IMR-90 (cell line): ENCODE measurements at places on chromosomes 11 and 22.

GRCh38 chr11:37786214-37786755 is 1188.2 kb upstream of the RAG2 start:
- peaks cover 5% of the 10 kb centered on the region; the same call in 1 of the 2 replicates for H3K4me1 ChIP-seq
- no peak overlapping the region; the same call in 1 of the 2 replicates for H3K27ac ChIP-seq
- H3K4me3 ChIP-seq = no peak overlapping the region
- no peaks in the 10 kb centered on the region for H3K27me3 ChIP-seq
- peak; percentile 74 for DNase-seq
- no peaks in the 10 kb centered on the region for H3K36me3 ChIP-seq

GRCh38 chr11:134460881-134461280 is 48.8 kb upstream of the B3GAT1 start:
- H3K27ac ChIP-seq = no peak overlapping the region
- H3K27me3 ChIP-seq = no peaks in the 10 kb centered on the region

GRCh38 chr11:61142424-61142823 is 18.8 kb downstream of the VPS37C start:
- H3K4me3 ChIP-seq = no peak overlapping the region
- H3K4me1 ChIP-seq = peaks cover 9% of the 10 kb centered on the region
- no peaks in the 10 kb centered on the region for H3K27me3 ChIP-seq
- peak; percentile 63 for DNase-seq
- peaks cover 5% of the 10 kb centered on the region; the same call in 1 of the 2 replicates for H3K36me3 ChIP-seq
- H3K27ac ChIP-seq = no peak overlapping the region

DNA sequence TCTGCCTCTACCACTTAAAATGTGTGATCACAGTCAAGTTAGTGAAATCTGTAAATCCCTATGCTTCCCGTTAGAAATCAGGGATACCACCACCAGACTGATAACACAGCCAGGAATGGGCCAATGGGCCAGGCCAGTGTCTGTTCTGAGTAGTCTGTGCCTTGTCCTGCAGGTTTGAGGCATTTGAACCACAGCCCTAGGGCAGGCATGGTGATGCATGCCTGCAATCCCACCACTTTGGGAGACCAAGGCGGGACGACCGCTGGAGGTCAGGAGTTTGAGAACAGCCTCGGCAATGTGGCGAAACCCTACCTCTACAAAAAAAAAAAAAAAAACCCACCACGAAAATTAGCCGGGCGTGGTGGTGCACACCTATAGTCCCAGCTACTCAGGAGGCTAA is 12.1 kb upstream of the AHNAK start:
- DNase-seq = no peak
- peaks cover 32% of the 10 kb centered on the region for H3K4me1 ChIP-seq
- peaks cover 26% of the 10 kb centered on the region for H3K36me3 ChIP-seq
- H3K4me3 ChIP-seq = no peak overlapping the region
- no peak overlapping the region for H3K27ac ChIP-seq
- H3K27me3 ChIP-seq = no peaks in the 10 kb centered on the region

GRCh38 chr11:65280646-65281045 is 18.9 kb downstream of the POLA2 start:
- 0 out of 2 replicates have a peak overlapping the region, but pooled peaks have one; percentile 25 for H3K27ac ChIP-seq
- no peak overlapping the region for H3K4me3 ChIP-seq
- peaks cover 21% of the 10 kb centered on the region for H3K4me1 ChIP-seq
- H3K36me3 ChIP-seq = peaks cover 16% of the 10 kb centered on the region

GRCh38 chr11:27431808-27432207 is 40.8 kb downstream of the LGR4 start:
- peaks cover 4% of the 10 kb centered on the region for H3K4me1 ChIP-seq
- no peaks in the 10 kb centered on the region for H3K27me3 ChIP-seq
- H3K4me3 ChIP-seq = no peak overlapping the region
- H3K36me3 ChIP-seq = no peaks in the 10 kb centered on the region
- DNase-seq = no peak

GRCh38 chr11:129969920-129970319 is 32.7 kb downstream of the PRDM10 start:
- no peak overlapping the region for H3K4me3 ChIP-seq
- 0 out of 2 replicates have a peak, but pooled peaks cover 2% of the 10 kb centered on the region for H3K4me1 ChIP-seq
- no peak overlapping the region for H3K27ac ChIP-seq
- no peak for DNase-seq

GRCh38 chr11:66328031-66328301 is 8.3 kb downstream of the RIN1 start:
- no peak overlapping the region for H3K4me3 ChIP-seq
- peak overlapping the region; percentile 95 for H3K27ac ChIP-seq
- H3K4me1 ChIP-seq = peaks cover 43% of the 10 kb centered on the region
- H3K27me3 ChIP-seq = no peaks in the 10 kb centered on the region
- no peak for DNase-seq

- H3K27ac ChIP-seq = no peak overlapping the region
- H3K27me3 ChIP-seq = no peaks in the 10 kb centered on the region
- DNase-seq = no peak
- H3K4me3 ChIP-seq = no peak overlapping the region
- no peaks in the 10 kb centered on the region for H3K4me1 ChIP-seq
These were observed 13.2 kb downstream of the OOSP3 start for GRCh38 chr11:59891781-59892181.

- H3K27me3 ChIP-seq = peaks cover 86% of the 10 kb centered on the region
- H3K4me3 ChIP-seq = no peak overlapping the region
These were observed 809 bp downstream of the PDE2A start for GRCh38 chr11:72673284-72673942.

- no peaks in the 10 kb centered on the region for H3K27me3 ChIP-seq
- H3K4me1 ChIP-seq = no peaks in the 10 kb centered on the region
- H3K4me3 ChIP-seq = no peak overlapping the region
These were observed 433.3 kb downstream of the BUD13 start for GRCh38 chr11:116339306-116340098.

- H3K27me3 ChIP-seq = no peaks in the 10 kb centered on the region
- H3K27ac ChIP-seq = no peak overlapping the region
- no peak overlapping the region for H3K4me3 ChIP-seq
- no peaks in the 10 kb centered on the region for H3K36me3 ChIP-seq
These were observed 401.3 kb upstream of the FAT3 start for GRCh38 chr11:91823252-91823830.

GRCh38 chr11:83914995-83915394 is 628.8 kb upstream of the CCDC90B start:
- DNase-seq = no peak
- H3K36me3 ChIP-seq = no peaks in the 10 kb centered on the region
- no peak overlapping the region for H3K27ac ChIP-seq

DNA sequence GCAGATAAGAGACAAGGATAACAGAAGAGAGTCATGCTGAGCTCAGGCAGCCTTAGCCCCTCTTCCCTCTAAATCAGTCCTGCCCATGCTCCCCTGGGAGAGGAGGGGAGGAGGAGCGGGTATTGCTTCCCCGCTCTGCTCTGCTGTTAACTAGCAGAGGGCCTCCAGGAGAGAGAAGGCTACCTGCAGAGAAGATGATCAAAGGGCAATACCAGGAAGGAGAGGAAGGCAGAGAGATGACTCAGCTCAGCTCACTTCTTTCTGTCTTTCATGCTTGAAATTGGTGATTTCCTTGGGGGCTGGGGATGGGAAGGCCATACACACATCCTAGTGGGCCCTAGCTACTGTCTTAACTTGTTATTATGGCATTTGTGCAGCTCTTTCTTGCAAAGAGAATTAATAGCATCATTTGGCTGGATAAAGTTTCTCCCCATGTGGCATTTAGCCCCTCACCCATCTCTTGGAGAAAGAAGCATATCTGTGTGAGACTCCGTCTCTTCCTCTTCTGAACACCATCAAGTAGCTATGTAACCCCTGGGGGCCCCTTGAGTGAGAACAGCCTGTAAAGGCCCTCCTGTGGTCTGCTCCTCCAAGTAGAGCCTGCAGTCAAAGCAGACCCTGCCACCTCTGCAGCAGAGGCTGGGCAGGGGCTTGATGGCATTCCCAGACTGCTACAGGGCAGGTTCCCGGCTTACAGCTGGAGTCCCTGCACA is 33.4 kb upstream of the AMOTL1 start:
- H3K4me3 ChIP-seq = no peak overlapping the region
- H3K27me3 ChIP-seq = no peaks in the 10 kb centered on the region
- no peak overlapping the region for H3K27ac ChIP-seq
- H3K4me1 ChIP-seq = peaks cover 19% of the 10 kb centered on the region
- no peaks in the 10 kb centered on the region for H3K36me3 ChIP-seq

- DNase-seq = peak; percentile 62
- no peaks in the 10 kb centered on the region for H3K4me1 ChIP-seq
- no peak overlapping the region for H3K27ac ChIP-seq
- peak overlapping the region; percentile 63; the same call in 1 of the 2 replicates for H3K4me3 ChIP-seq
These were observed 437.8 kb upstream of the CCDC90B start for GRCh38 chr11:83723999-83724398.

GRCh38 chr22:37151401-37151800 is 1.7 kb upstream of the IL2RB start:
- H3K27ac ChIP-seq = no peak overlapping the region
- H3K27me3 ChIP-seq = peaks cover 31% of the 10 kb centered on the region
- no peaks in the 10 kb centered on the region for H3K36me3 ChIP-seq
- no peak overlapping the region for H3K4me3 ChIP-seq
- H3K4me1 ChIP-seq = no peaks in the 10 kb centered on the region

- no peak overlapping the region for H3K4me3 ChIP-seq
- H3K36me3 ChIP-seq = peaks cover 2% of the 10 kb centered on the region; the same call in 1 of the 2 replicates
- H3K27me3 ChIP-seq = no peaks in the 10 kb centered on the region; the same call in none of the 2 replicates
- H3K4me1 ChIP-seq = no peaks in the 10 kb centered on the region
- no peak for DNase-seq
- H3K27ac ChIP-seq = no peak overlapping the region
These were observed 63.6 kb downstream of the PARVG start for GRCh38 chr22:44244265-44244822.

DNA sequence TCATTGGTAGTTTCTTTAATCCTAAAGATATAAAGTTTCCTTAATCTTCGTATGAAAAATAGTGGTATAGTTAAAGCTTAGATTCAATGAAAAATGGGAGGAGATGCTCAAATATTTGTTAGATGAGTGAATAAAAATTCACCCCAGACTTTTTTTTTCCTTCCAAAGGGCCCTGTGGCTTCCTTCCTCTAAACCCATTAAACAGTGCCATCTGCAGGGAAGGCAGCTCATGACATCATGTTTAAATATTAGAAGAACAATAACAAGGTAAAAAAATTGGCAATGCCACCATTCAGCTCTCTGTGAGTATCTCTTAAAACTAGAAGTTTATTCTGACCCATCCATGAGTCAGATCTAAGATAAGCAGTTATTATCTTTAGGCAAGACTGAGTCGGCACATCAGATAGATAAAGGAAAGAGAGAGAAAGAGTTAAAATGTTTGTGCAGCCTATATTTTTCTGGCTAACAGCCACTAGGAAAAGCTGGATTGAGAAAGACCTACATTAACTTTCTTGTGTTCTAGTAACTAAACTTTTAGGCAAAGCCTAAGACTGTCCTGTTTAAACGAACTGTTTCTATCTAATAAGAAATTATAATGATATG is 19.1 kb upstream of the OOSP1 start:
- H3K27me3 ChIP-seq = no peaks in the 10 kb centered on the region
- H3K4me1 ChIP-seq = no peaks in the 10 kb centered on the region
- peak; percentile 7 for DNase-seq
- no peak overlapping the region for H3K4me3 ChIP-seq
- no peaks in the 10 kb centered on the region for H3K36me3 ChIP-seq

- H3K27ac ChIP-seq = no peak overlapping the region
- no peaks in the 10 kb centered on the region for H3K27me3 ChIP-seq
- no peaks in the 10 kb centered on the region for H3K36me3 ChIP-seq
- no peaks in the 10 kb centered on the region for H3K4me1 ChIP-seq
These were observed 1014.1 kb upstream of the RAG2 start for GRCh38 chr11:37612146-37612545.

GRCh38 chr11:8839957-8840945 is 70.7 kb upstream of the AKIP1 start:
- no peak overlapping the region for H3K4me3 ChIP-seq
- peak; percentile 74 for DNase-seq
- H3K36me3 ChIP-seq = no peaks in the 10 kb centered on the region; the same call in 1 of the 2 replicates
- H3K4me1 ChIP-seq = peaks cover 29% of the 10 kb centered on the region
- H3K27ac ChIP-seq = peak overlapping the region; percentile 56
- no peaks in the 10 kb centered on the region for H3K27me3 ChIP-seq

- no peaks in the 10 kb centered on the region for H3K27me3 ChIP-seq
- H3K4me1 ChIP-seq = peaks cover 13% of the 10 kb centered on the region
- DNase-seq = no peak
- no peak overlapping the region for H3K27ac ChIP-seq
- H3K4me3 ChIP-seq = no peak overlapping the region
These were observed 56.2 kb downstream of the DENND5A start for GRCh38 chr11:9208726-9209501.
